ENCODE measurements at places on chromosomes 16 and 17. TPM values are rescaled to one million over a fixed set of nuclear protein-coding genes. Genes with fewer than 3 reads are reported as not detected.

TMEM114 gene
- total RNA-seq = not detected

KIFC3 gene
- 64.5 TPM for total RNA-seq

TMC5 gene
- not detected for total RNA-seq

TP53TG3C gene
- not detected for total RNA-seq

TPSAB1 gene
- not detected for total RNA-seq

PTX4 gene
- total RNA-seq = not detected

PPP1R27 gene
- total RNA-seq = 12.7 TPM

C17orf50 gene
- not detected for total RNA-seq

CLEC18C gene
- total RNA-seq = 0.16 TPM

HCRT gene
- total RNA-seq = not detected

TEKT1 gene
- total RNA-seq = not detected

UTS2R gene
- total RNA-seq = 29.1 TPM

EXOC3L1 gene
- 0.99 TPM for total RNA-seq

ENPP7 gene
- not detected for total RNA-seq

KRT23 gene
- total RNA-seq = not detected

PYDC1 gene
- total RNA-seq = not detected

ZG16 gene
- not detected for total RNA-seq

TERB1 gene
- total RNA-seq = not detected

CACNA1G gene
- total RNA-seq = 0.10 TPM

TM4SF5 gene
- not detected for total RNA-seq

WFDC1 gene
- 0.43 TPM for total RNA-seq

WNT9B gene
- total RNA-seq = not detected

PIRT gene
- not detected for total RNA-seq

MYH2 gene
- 32.5 TPM for total RNA-seq

ZP2 gene
- total RNA-seq = not detected

KRT20 gene
- total RNA-seq = not detected

CDH3 gene
- total RNA-seq = not detected

CHST4 gene
- total RNA-seq = not detected

CSH2 gene
- not detected for total RNA-seq

ITGA3 gene
- 264 TPM for total RNA-seq

RNU2-1 gene
- total RNA-seq = not detected

CTRL gene
- 1.3 TPM for total RNA-seq

ENKD1 gene
- total RNA-seq = 12.7 TPM

TMEM92 gene
- not detected for total RNA-seq

ACAP1 gene
- not detected for total RNA-seq

CD300LD gene
- not detected for total RNA-seq

RBFOX1 gene
- total RNA-seq = 58.7 TPM

HS3ST2 gene
- not detected for total RNA-seq

CDH11 gene
- 67.8 TPM for total RNA-seq

PEMT gene
- total RNA-seq = 36.6 TPM

METRN gene
- total RNA-seq = 105 TPM

TMEM231 gene
- 10.6 TPM for total RNA-seq

TEN1 gene
- 18.3 TPM for total RNA-seq

GRAP gene
- total RNA-seq = 0.31 TPM

PDE6G gene
- total RNA-seq = not detected

SMCR8 gene
- total RNA-seq = 11.2 TPM

C16orf46 gene
- total RNA-seq = 1.0 TPM

PPY gene
- total RNA-seq = not detected

RNF43 gene
- not detected for total RNA-seq

C16orf87 gene
- total RNA-seq = 33.6 TPM

MRPL45 gene
- total RNA-seq = 38.5 TPM

CLEC18B gene
- total RNA-seq = 1.6 TPM

MRPL12 gene
- 26.6 TPM for total RNA-seq

YPEL3 gene
- total RNA-seq = 52.2 TPM

PGAP6 gene
- total RNA-seq = 53.4 TPM

GPRC5C gene
- not detected for total RNA-seq

WNT3 gene
- 1.9 TPM for total RNA-seq

RASL10B gene
- total RNA-seq = 1.3 TPM

RND2 gene
- 0.35 TPM for total RNA-seq

CCL5 gene
- total RNA-seq = 0.11 TPM
